ENCODE measurements at places on chromosomes 2 and 18.

DNA sequence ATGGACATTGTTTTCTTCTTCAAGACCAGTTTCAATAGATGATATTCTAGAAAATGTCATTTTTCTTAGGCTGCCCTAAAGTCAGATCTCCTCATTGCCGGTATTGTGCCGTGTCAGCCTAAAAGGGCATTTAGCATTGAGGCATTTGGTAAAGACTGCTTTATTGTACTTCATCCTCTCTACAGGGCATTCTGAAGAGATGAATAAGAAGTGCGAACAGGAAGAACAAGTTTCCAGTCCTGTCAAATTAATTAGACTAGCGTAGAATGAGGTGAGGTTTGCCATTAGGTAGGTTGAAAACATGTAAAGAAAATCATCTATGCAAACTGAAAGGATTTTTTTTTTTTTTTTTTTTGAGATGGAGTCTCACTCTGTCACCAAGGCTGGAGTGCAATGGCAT, 60.6 kb downstream of the ETAA1 start:
- no peak for DNase-seq

DNA sequence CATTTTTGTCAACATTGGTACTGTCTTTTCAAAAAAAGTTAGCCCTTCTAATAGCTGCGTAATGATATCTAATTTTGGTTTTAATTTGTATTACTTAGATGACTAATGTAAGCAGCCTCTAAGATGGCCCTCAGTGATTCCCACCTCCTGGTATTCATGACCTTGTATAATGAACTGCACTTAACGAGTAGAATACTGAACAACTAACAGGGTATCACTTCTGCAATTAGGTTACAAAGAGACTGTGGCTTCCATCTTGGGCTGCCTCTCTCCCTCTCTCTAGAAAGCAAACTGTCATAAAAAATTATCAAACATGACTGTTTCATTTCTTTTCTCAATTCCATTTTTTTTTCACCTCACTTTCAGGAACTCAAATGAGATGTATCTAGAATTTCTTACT, 120.9 kb downstream of the RNF152 start:
- no peak for DNase-seq

GRCh38 chr2:62216616-62217015, 20.7 kb downstream of the B3GNT2 start:
- no peak for DNase-seq

- DNase-seq, result no peak
Measured at GRCh38 chr2:216113572-216113971, 4.4 kb downstream of the XRCC5 start.

DNA sequence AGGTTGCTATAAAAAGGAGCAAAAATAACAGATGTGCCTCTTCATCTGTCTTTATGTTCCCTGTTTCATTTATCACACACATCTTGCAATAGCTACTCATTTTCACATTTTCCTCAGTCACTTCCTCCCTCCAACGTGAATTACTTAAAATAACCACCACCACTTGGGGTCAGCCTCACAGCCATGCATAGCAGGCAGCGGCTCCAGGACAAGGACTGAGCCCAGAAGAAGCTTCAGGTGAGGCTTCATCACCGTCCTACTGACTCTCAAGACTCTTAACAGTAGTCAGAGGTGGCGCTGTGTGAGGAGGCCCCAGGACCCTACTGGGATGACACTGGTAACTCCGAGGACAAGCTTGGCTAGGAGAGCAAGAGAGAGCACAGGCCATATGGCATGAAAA, 15.5 kb upstream of the ST8SIA5 start:
- no peak for DNase-seq

- no peak for DNase-seq
Measured at GRCh38 chr2:105388971-105389381, 9.9 kb downstream of the FHL2 start.

DNA sequence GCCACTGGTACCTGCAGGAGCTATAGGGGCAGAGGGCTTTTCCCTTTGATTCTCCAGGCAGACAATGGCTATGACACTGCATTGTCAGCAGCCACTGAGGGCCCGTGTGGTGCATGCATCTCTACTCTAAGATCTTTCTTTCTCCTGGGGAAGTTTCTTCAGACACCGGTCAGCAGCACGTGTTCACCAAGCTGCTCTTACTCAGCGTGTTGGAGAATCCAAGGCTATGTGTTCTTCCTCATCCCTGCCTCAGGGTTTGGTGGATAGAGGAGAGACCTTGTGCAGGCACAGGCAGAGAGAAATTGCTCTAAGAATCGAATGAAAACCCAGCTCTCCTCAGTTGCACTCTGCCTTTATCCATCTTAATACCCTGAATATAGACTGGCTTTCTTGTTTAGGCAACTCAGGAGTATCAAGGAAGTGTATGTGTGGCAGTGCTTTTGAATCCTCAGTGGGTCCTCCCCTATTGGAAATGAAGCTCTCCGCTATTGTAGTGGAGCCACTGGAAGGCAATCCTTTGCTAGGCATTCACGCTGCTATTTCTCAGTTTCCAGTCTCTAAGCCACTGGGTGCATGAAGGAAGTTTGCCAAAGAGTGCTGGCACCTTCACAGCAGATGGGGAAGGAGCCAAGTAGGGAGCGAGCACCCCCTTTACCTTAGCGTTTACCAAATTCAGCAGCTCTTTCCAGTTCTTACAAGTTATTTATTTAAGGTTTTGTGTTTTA, 86.9 kb upstream of the EML6 start:
- no peak for DNase-seq
